ENCODE measurements at places on chromosomes 4 and X.

- DNase-seq: no peak
Measured at GRCh38 chr4:174654634-174655033, 132.3 kb upstream of the HPGD start.

DNA sequence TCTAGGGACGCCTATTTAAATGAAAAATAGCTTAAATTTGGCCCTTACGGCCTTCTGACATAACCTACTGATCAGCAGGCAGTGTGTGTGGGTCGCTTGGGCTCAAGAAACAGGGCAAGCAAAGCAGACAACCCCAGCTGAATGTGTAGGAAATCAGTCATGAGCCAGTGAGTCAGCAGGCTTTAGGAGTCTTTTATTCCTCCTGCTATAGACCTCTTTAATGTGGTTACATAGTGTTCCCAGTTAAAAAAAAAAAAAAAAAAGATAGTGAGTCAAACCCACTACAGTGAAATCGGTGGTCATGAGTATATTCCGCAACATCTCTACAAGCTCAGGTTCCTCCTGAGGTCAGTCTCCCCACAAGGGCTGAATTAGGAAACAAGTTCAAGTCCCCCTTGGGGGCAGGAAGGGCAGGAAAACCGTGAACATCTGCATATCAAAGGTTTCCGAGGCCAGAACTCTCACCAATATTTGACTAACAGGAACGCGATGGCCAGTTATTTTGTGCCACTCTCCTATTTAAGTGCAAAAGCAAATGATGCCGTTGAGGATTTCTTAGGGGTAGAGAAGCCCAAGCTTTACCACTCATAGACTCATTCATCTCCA, 32.7 kb downstream of the ACSL1 start:
- no peak for DNase-seq

DNA sequence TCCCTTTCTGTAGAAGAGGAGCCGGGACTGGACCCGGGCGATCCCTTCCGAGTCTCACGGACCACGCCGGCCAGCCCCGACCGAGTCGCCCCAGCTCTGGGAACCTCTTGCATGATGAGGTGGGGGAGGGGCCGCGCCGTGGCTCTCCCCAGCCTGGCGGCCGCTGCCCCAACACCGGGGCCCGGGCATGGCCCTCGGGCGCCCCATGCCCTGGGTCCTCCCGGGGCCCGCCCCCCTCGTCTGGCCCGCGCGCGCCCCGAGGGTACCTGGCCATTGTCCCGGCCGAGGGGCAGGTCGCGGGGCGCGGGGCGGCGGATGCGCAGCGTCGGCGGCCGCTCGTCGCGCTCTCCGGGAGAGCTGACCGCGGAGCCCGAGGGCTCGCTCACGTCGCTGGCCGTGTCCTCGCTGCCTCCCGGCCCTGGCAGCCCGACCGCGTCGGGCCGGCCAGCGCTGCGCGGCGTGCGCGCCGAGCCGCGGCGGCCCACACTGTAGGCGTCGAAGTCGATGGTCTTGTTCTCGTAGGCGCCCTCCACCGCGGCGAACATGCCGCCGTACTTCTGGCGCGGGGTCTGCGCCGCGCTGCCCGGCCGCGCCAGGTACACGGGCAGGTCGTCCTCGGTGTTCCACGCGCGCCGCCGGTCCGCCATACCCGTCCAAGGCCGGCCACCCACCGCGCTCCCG, 423 bp downstream of the CRMP1 start:
- DNase-seq: no peak

DNA sequence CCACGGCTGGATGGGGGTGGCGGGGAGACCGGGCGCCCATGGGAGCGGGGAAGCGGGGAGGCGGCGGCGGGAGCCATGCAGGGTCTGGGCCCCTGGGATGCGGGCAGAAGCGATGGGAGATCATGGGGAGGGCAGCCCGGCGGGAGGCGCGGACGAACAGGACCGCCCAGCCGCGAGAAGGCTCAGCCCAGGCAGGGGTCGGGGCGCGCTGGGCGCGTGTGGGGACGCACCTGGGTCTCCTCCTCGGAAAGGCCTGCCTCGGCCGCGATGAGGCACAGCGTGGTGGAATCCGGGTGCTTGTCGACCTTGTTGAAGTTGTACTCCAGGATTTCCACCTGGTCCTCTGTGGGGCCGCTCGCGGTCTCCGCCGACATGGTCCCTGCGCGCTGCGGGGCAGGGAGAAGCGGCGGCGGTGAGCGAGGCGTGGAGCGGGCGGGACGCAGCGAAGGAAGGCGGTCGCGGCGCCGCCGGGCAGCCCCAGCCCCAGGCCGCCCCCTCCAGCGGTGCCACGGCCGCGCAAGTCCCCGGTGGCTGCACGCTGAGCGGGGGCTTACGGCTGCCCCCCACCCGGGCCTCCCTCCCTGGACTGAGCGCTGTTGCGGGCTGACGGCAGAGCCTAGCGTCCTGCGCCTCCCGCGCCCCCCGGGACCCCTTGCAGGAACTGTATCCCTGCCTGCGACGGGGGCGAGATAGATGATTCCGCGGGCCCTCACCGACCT, 25.3 kb downstream of the HOPX start:
- DNase-seq: no peak

- no peak for DNase-seq
Measured at GRCh38 chr4:54497947-54498346, 159.8 kb upstream of the KIT start.

- no peak for DNase-seq
Measured at GRCh38 chr4:2378401-2378800, 40.0 kb downstream of the ZFYVE28 start.

DNA sequence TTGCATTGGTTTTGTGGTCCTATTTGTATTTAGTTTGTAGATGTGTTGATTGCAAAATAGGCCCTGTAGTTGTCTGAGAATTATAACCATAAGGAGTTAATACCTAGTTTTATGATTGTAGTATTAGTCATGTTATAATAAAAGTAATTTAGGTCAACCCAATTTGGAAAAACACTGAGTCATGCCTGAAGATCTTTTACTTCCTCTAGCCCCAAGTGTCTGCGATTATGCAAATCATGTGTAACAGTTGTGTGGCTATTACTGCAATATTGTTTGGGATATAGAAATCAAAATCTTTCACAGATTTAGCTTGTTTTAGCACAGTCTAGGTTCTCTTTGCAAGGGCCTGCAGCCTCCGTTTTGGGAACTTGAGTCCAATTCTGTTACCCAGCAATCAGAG, 12.6 kb downstream of the SRD5A3 start:
- DNase-seq: no peak

GRCh38 chr4:133997436-133997835, 204.2 kb downstream of the PABPC4L start:
- no peak for DNase-seq

DNA sequence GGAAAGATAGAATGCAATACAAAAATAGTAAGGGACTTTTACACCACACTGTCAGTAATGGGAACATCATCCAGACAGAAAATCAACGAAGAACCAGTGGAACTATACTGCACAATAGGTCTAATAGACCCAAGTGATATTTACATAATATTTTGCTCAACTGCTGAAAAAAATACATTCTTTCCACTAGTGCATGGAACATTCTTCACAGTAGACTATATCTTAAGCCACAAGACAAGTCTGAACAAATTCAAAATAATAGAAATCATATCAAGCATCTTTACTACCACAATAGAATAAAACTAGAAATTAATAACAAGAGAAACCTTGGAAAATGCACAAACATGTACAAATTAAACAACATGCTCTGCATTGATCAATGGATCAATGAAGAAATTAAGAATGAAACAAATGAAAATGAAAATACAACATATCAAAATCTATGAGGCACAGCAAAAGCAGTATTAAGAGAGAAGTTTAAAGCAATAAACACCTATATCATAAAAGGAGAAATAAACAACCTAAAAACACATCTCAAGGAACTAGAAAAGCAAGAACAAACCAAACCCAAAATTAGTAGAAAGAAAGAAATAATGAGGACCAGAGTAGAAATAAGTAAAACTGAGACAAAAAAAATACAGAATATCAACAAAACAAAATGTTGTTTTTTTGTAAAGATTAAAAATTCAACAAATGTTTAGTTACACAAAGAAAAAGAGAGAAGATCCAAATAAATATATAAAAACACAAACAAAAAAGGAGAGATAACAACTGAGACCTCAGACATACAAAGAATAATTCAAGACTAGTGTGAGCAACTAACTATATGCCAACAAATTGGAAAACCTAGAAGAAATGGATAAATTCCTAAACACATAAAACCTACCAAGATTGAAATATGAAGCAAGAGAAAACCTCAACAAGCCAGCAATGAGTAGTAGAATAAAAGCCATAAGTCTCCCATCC, 51.5 kb upstream of the ANTXR2 start:
- DNase-seq: no peak

DNA sequence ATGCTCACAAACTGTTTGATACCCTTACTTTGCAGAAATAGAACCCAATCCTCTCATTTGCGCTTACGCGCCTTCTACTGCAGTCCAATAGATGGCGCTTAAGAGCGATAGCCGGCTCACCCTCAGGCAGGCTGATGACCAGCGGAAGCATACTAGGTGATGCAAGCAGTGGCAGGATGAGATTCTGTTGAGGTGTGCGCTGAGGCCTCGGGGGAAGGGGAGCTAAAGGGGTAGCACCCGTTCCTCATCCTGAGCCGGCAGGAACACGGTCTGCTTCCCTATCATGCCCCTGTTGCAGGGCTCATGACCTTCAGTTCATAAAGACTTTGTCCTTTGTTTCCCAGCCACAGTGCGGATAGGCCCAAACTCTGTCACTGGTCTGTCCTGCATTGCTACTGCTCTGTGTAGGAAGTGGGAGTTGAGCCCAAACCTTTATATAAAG, 628.9 kb downstream of the TLL1 start:
- DNase-seq: no peak

GRCh38 chrX:29242856-29243255, 655.6 kb downstream of the IL1RAPL1 start:
- no peak for DNase-seq

All from cortex of kidney (tissue), 1 donor.